ENCODE measurements at places on chromosomes 16 and 17.

- DNase-seq, result no peak
These were observed 162.8 kb downstream of the FOXL1 start for GRCh38 chr16:86740906-86741799.

DNA sequence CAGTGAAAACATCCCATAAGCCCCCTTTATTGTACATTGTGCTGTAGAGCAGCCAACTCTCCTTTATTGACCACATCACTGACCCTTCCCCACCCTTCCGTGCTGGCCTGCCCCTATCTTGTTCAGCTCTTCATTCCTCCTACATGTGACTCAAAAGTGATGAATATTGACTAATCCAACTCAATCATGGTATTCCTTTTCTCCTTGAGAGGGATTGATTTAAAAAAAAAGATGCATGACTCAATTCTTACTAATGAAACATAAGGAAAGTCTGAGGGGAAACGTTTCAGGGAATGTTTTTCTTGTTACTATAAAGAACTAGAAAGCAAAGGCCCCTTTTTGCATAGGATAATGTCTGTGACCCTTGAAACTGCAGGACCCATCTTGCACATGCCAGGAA is 125.2 kb upstream of the SOX9 start:
- DNase-seq, result no peak

DNA sequence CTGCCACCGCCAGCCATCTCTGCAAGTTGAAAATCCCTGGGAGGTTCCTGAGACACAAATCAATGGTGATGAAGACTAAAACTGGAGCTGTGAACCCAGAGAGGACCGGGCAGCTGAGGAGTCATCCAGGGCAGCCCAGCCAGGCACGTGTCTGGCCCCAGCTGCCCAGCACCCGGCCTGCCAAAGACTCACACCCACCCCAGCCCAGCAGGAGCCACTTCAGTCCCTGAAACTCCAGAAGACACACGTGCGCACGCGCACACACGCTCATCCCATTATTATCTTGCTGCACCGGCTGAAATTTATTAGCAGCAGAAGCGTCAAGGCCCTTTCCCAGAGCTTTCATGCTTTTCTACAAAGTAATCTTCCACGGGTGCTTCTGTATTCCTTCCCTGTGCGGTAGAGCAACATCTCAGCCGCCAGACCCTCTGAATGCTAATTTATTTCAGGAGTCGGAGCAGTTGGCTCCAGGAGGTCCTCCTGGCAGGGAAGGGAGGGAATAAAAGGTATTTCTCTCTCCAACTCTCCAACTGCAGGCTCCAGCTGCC is 59.8 kb upstream of the RBFOX3 start:
- no peak for DNase-seq

DNA sequence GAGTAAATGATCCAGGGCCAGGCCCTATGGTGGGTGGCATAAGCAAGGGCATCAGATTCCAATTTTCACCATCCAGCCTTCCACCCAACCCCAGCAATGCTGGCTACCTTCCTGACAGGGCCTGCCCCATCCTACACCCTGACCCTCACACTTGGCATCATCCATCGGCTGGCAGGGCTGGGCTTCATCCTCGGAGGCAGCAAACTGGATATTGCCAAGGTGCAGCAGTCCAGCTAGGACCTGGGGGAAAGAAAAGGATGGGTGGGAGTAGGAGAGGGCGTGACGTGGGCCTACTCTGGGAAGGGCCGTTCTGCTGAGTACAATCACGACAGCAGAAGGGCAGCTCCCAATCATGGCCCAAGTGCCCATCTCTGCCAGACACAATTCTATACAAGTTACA is 23.5 kb downstream of the MYO19 start:
- DNase-seq, result no peak

DNA sequence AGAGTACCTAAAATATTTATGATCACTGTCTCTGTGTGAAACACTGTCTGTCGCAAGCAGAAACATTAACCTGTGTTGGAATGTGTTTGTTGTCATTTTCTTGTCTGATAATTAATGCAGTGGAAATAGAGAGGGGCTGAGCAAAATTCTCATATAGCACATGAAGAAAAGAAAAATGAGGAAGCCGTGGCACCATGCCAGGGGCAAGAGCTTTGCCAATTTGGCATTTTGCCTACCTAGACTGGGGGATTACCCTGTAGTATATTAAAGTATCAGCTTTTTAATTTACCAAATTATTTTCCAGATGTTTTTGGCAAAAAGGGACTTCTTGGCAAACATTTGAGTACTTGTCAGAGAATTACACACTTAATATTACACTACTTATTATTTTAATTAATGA is 1326.6 kb upstream of the GOT2 start:
- no peak for DNase-seq

DNA sequence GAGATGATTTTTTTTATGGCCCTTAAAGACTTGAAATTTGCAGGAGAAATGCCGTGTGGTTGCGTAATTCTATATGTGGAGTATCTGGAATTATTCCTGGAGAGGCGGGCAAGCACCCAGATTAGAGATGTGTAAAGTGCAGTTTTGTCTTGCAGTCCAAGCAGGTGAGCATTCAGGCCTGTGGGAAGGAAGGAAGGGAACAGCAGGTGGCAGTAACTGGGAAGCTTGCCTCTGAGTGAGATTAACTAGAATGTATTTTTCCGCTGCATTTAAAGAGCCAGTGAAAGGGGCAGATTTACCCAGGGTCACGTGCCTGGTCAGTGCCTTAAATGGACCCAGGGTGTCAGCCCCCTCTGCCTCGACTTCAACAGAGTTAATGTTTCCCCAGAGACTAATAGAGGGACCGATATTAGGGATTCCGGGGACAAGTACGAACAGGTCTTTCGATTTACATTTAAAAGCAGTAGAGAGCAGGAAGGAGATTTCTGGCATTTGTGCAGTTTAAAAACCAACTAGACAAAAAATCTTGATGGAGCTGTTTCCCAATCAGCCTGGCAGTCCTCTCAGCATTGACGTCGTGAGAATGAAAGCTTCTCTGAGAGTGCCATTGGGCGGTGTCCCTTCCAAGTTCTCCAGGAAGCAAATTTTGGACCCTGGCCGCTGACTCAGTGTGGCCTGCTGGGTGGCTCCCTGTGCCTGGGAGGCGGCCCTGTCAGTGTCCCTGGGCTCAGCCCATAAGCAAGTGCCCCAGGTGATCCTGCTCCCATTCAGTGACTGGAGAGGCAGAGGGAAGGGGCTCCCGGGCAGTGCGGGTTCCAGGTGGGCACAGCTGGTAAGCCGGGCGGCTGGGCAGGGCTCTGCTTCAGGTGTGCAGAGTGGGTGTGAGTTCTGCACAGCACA is 38.2 kb downstream of the KSR1 start:
- no peak for DNase-seq

DNA sequence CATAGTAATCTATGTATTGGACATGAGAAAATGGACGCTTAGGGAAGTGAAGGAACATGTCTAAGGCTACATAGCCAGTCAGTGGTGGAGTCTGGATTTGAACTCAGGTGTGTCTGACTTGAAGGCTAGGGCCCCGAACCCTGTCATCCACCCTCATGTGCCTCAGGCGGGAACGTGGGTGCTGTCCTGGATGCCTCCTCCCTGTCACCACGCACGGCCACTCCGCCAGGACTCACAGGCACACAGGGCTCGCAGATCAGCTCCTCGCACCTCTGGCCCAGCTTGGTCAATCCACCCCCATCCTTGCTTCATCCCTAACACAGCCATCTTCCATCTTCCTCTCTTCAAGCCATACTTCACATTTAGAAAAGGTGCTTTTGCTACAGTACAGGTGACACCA is 154.7 kb downstream of the KCNJ12 start:
- no peak for DNase-seq

- DNase-seq, result no peak
These were observed 9.2 kb downstream of the SYCE1L start for GRCh38 chr16:77208382-77208781.

DNA sequence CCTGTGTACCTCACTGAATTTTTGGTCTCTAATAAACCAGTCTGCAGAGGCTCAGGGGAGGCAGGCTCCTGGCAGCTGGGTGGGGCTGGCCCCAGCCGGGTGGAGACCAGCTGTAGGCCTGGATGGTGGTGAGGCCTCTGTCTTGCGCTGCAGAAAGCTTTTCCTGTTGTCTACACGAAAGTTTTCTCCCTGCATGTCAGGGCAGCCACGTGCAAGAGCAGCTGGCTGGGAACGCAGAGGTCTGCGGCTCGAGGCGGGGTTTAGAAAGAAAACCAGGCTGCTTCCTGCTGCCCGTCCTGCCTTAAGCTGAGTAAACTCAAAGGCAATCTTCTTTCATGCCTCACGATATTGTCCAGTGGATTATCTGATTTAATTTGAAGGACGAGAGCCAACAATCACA is 2.4 kb downstream of the SERPINF1 start:
- DNase-seq, result no peak

DNA sequence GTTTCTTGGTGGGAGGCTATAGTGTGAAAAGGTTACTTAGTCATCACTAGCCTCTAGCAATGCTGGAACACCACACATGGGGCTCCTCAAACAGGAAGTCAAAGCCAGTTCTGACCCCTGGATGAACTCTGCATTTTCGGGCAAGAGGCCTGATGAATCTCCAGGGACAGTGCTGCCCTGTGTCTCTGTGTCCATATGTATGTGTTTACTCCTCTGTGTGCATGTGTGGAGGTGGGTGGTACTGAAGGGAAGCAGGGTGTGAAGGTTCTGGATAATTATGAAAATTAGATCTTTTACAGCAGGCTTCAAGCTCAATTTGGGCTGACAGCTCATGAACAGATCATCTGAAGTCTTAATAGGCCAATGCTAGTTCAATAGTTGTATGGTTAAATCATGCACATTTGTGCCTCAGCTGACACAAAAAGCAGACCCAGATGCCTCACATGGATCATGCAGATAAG is 133.6 kb downstream of the SNX11 start:
- no peak for DNase-seq

DNA sequence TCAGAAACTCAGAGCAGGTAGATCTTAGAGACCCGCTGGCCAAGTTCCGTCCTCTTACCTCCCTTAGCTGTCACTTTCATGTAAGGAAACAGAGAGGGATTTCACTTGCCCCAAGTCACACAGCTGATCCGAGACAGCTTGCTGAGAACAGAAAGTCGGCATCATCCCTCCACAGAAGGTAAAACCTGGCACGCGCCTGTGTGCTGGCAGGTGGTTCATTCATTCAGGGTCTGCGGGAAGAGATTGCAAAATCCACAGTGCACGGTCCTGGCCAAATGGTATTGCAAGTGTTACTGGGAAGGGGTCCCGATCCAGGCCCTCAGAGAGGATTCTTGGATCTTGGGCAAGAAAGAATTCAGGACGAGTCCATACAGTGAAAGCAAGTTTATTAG is 139.4 kb upstream of the RPH3AL start:
- DNase-seq, result no peak

- DNase-seq, result no peak
These were observed 24.1 kb downstream of the TMEM204 start for GRCh38 chr16:1557576-1557975.

DNA sequence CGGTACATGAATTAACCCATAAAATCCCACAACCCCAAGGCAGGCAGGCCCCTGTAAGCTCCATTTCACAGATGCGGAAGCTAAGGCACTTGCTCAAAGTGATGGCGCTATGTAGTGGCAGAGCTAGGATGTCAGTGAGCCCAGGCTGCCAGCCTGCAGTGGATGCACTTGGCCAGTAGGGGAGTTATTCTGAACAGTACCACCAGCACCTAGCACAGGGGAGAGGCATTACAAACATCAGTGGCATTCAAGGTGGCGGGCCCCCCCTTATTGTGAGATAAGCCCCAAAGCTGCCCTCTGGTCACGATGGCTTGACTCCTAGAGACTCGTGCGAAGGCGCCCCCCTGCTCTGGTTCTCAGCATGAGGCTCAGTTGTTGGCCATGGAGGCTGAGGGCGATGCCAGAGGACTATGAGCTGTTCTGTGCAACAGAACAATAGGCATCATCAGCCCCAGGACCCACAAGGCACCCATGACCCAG is 33.8 kb downstream of the GTF3C1 start:
- DNase-seq, result no peak

- no peak for DNase-seq
These were observed 45.3 kb downstream of the REXO5 start for GRCh38 chr16:20851601-20852000.

- DNase-seq, result no peak
These were observed 1400.7 kb downstream of the CDH8 start for GRCh38 chr16:60635548-60635947.

- no peak for DNase-seq
These were observed 29.2 kb upstream of the SKAP1 start for GRCh38 chr17:48459070-48459844.

- DNase-seq, result no peak
These were observed 5.0 kb downstream of the DUS1L start for GRCh38 chr17:82060614-82061013.

- no peak for DNase-seq
These were observed 10.6 kb upstream of the SLC38A8 start for GRCh38 chr16:84053237-84053636.

DNA sequence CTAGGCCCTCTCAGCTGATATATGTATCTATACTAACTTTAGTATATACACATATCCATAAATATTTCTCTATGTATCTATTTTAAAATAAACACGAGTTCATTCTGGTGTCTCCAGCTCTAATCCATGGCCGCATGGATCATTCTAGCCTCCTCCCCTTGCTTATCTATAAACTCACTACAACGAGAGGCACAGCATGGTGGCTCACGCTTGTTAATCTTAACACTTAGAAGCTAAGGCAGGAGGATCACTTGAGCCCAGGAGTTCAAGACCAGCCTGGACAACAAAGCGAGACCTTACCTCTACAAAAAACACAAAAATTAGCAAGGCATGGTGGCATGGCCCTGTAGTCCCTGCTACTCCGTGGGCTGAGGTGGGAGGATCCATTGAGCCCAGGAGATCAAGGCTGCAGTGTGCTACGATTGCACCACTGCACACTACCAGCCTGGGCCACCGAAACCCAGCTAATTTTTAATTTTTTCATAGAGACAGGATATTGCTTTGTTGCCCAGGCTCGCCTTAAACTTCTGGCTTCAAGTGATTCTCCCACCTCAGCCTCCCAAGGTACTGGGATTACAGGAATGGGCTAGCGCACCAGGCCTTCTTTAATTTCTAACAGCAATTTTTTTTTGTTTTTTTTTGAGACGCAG is 3.9 kb upstream of the ZNF207 start:
- no peak for DNase-seq

GRCh38 chr17:70365091-70365583 is 195.8 kb downstream of the KCNJ2 start:
- no peak for DNase-seq

DNA sequence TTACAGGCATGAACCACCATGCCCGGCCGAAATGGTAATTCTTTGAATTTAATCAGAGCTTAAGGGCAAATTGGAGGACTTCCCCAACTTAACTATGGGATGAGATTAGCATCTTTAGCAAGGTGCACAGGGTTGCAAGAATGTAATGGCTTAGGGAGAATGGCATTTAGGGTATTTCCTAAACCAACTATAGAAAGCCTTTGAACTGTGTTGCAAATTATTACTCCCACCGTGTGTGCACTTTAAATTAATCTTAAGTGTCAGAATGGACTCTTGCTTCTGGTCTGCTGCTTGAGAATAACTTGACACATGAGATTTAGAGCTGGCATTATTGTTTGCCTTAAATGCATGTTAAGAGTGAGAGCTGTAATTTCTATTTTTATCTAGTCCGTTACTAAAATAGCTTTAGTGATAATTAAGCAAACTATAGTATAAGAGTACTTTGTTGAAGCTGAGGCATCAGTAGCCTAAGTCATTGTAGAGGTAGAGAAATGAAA is 59.8 kb downstream of the TUBD1 start:
- no peak for DNase-seq

- no peak for DNase-seq
These were observed 27.6 kb downstream of the ITGB3 start for GRCh38 chr17:47281216-47281615.
